ENCODE measurements at places on chromosomes 5 and 9.

DNA sequence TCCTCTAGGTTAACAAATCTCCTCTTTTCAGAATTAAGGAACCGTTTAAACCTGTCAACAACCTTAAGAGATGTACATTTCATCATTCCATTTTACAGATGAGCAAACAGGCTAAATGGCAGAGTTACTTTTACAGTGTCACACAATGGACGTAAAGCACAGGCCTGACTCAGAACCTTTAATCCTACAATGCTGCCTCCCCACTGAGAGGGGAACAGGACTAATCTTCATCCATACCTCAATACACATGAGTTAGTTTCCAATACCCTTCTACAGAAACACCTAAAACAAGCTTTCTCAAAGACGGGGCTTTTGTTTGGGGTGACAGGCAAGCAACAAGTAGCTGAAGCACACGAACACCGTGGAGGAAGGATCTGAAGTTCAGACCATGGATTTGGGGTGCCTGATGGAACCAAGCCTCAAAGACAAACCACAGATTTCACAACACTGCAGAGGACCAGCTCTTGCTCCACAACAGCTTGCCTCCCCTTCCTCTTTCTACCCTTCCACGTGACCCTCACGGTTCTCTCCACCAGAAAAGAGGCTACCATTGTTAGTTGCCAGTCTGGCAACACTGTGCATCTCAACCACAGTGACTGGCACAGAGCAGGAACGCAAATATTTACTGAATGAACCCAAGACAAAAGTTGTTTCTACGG is 1.8 kb downstream of the RNF130 start:
- DNase-seq: no peak

- DNase-seq: no peak
Observed at GRCh38 chr9:79057576-79057975, 514.2 kb upstream of the TLE4 start.

DNA sequence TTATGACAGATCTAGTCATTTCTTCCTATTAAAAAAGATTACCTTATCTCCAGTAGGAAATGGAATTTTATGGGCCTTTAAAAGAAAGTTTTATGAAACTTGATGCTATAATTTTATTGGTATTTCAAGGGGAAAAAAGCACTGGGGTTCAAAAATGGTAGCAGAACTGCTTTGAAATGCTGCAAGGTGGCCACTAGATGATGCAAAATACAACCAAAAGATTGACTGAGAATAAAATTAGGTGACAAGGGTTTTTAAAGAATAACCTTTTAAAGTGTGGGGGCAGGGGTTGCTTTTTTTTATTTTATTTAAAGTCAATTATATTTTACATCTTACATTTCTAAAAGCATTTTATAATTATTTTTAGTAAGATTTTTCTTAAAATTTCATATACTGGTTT is 61.7 kb downstream of the KLF9 start:
- no peak for DNase-seq

DNA sequence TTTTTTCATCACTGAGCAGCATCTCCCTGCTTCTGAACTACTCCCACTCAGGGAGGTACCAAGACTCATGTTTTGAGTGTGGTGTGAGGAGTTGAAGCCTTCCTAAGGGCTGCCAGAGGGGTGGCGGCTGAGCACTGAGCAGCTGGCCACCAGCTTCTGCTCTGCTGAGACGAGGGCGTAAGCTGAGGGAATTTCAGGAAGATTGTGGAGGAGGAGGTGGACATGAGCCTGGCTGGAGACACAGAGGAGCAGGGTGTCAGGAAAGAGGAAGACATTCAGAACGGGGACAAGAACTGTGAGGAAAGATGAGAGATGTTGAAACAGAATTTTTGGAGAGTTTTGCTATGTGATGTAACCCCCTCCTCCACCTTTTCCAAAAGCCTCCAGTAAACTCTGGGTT is 7.8 kb downstream of the LCP2 start:
- DNase-seq: no peak

- no peak for DNase-seq
Observed at GRCh38 chr5:15741591-15741990, 241.6 kb downstream of the FBXL7 start.

Data from hepatocyte (in vitro differentiated cells).